ENCODE measurements at places on chromosomes 1 and 21.

GRCh38 chr1:93106226-93106625, 27.1 kb downstream of the MTF2 start:
- peak; percentile 55 for DNase-seq

GRCh38 chr1:11407301-11407994, 71.5 kb upstream of the DISP3 start:
- no peak for DNase-seq

DNA sequence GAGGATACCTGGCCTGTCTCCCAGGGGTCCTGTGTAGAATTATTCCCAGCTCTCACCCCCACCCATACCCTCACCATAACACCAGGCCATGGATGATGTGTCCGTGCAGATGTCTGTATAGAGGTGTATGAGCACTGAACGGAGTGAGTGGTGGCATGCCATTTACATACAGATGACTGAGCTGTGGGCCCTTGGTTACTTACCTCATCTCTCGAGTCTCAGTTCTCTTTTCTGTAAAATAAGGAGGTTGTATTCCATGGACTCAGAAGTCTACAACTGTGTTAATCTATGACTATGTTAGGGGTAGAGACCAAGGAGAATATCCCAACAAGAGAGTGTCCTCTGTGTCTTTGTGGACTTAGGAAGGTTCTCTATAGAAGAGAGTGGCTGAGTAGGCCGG, 65.6 kb upstream of the CD1D start:
- DNase-seq, result no peak

- DNase-seq, result no peak
These were observed 133.6 kb downstream of the TGFBR3 start for GRCh38 chr1:91752324-91752723.

- DNase-seq, result no peak
These were observed 698 bp upstream of the NTMT2 start for GRCh38 chr1:170145061-170145460.

DNA sequence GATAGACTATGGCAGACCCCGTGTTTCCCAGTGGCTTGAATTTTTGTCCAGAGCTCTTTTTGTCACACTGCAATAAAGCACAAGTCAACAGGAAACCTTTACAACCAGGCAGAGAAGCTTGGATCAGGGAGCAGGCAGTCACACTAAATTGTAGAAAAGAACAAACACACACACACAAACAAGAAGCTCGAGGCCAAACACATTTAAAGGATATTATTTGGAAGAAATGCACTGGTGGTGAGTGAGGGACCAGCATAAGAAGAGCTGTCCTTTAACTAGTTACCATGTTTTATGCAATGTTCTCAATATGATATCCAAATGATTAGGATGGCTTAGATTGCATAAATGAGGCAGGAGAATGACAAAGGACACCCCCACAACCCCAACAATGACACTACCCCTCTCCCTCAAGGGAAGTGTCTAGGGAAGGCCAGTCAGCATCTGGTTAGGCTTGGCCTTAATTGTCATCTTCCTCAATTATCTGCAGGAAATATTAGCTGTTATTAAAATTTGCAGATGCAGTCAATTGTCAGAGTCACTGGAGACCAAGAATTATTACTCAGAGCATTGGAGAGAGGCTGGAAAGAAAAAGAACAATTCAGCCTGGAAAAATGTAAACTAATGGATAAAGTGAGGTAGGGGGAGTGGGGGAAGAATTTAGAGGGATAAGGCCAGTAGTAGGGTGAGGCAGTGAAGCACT, 35.3 kb downstream of the DDR2 start:
- no peak for DNase-seq

DNA sequence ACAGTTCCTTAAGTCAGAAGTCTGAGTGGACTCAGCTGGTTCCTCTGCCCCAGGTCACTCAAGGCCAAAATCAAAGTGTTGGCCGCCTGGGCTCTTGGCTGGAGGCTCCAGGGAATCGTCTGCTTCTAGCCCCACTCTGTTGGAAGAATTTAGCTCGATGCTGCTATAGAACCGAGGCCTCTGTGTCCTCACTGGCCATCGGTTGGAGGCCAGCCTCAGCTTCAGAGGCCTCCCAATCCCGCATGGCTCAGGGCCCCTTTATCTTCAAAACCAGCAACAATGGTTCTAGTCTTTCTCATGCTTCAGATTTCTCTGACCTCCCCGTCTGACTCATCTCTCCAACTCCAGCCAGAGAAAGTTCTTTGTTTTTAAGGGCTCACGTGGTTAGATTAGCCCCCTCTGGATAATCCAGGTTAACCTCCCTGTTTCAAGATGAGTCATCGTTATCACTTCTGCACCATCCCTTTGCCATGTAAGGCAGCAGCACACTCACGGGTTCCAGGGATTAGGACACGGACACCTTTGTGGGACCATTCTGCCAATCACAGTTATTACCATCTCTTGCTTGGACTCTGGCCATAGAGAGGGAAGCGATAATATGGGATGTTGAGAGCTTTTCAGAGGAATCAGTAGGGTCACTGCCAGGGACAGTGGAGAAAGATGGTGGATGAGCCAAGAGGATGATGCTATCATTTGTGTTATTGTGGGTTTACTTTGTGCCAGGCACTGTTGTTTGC, 13.6 kb downstream of the FHAD1 start:
- peak; percentile 20 for DNase-seq

Measured in kidney tubule cell (primary cell).